ENCODE measurements at places on chromosomes 3 and 15. TPM values are rescaled to one million over a fixed set of nuclear protein-coding genes. Genes with fewer than 3 reads are reported as not detected.
A peak's percentile ranks its signal among the peaks of the same experiment; 100 is the strongest.

CEP70 gene
- total RNA-seq, result 36.5 TPM

AMIGO3 gene
- total RNA-seq, result 1.7 TPM

FAM107A gene
- total RNA-seq, result 35.7 TPM

ACSBG1 gene
- total RNA-seq, result 2.5 TPM

DNA sequence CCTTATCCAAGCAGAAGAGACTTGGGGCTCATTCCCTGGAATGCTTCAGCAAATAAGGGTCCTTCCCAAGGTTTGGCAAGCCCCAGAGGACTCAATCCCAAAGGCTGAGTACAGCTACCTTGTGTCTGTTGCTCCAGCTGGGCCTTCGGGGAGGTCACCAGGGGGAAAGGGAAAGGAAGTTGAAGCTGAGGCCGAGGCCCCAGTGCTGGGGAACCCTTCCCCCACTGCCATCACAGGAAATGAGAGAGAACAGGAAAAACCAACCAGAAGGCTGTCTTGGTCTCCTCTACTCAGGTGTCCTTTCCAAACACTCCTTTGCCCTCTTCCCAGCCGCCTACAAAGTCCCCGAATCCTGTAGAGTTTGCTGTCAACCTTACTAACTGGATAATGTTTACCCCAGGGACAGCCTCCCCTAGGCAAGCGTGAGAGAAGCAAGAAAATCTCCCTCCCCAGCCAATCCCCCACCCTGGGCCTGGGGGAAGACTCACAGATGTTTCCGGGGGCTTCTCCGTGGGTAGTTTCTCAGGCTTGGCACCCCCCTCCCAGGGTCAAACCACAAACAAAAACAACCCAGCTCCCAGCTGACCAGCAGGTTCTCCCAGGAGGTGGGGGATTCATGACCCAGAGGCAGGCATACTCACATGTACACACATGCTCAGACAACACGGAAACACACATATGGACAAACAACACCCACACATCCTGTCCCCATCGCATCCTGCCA is 5.5 kb downstream of the CSRNP1 start:
- peak overlapping the region; percentile 29 for H3K4me3 ChIP-seq
- peaks cover 76% of the 10 kb centered on the region for H3K4me1 ChIP-seq
- DNase-seq, result no peak
- peak overlapping the region; percentile 100 for H3K27ac ChIP-seq

- no peak overlapping the region for H3K4me3 ChIP-seq
- no peaks in the 10 kb centered on the region for H3K36me3 ChIP-seq
- no peak overlapping the region for H3K27ac ChIP-seq
- no peaks in the 10 kb centered on the region for H3K27me3 ChIP-seq
- DNase-seq, result no peak
These were observed 233.8 kb downstream of the NTRK3 start for GRCh38 chr15:88022716-88023115.

DNA sequence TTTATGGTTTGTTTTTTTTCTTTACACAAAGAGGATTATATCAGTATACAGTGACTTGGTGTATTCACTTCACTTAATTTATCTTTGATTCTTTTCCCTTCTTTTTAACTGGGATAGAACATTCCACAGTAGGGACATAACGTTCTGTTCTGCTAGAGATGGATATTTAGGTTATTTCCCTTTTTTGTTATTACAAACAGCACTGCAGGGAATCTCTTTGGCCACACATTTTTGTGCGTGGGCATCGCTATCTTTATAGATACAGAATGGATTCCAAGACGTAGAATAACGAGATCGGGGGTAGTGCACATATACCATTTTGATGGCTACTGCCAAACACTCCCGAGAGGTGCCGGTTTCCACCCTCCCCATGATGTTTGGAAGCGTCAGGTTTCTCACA is 44.8 kb downstream of the PXYLP1 start:
- no peak overlapping the region for H3K27ac ChIP-seq
- no peaks in the 10 kb centered on the region for H3K27me3 ChIP-seq
- peaks cover 4% of the 10 kb centered on the region for H3K36me3 ChIP-seq
- H3K4me1 ChIP-seq, result peaks cover 23% of the 10 kb centered on the region

DNA sequence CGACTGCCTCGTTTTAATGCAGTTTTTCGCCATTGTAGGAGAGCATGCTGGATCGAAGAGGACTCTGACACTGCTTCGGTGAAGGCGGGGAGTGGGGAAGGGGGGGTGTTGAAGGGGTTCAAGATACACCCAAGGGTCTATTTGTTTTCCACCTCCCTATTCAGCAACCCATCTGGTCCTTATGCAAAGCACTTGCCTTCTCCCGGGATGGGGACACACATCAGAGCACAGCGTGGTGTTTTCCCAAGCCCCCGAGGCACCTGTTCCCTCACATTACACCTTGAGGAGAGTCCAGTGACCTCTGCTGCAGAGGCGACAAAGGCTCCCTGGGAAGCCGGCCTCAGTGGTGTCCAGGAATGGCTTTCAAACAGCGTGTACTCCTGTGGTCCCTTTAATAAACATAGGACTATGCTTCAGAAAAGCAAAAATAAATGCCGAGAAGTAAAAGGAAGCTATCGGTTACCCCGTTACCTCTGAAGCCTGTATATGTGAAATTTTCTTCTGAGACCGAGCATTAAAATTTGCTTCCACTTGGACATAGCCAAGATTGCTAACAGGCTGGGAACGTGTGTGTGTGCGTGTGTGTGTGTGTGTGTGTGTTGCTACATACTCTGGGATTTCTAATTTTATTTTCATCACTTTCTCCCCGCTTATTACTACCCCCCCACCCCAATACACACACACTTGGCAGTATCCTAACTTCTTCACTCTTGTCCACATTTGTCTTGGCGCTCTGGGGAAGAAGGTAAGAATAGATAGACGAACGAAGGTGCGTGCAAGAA is 53.2 kb downstream of the CCDC54 start:
- DNase-seq, result no peak
- H3K27me3 ChIP-seq, result no peaks in the 10 kb centered on the region
- H3K4me3 ChIP-seq, result peak overlapping the region; percentile 80
- H3K36me3 ChIP-seq, result no peaks in the 10 kb centered on the region
- H3K27ac ChIP-seq, result peak overlapping the region; percentile 97
- peaks cover 26% of the 10 kb centered on the region for H3K4me1 ChIP-seq

DNA sequence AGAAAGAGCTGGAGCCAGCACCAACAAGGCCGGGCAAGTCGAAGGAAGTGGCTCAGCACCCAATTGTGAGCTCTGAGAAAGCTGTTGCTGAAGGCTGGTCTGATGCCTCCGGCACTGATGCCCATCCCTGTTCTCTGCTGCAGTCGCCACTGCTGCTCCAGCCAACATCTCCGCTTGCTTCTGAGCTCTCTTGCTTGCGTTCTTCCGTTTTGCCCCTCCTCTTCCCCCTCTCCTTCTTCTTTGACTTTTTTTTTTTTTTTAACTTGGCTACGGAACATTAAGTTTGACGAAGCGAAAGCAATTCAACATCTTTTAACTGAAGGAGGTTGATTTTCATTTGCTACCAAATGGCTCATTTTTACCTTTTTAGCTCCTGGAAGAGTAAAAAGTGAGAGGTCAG is 442.9 kb downstream of the MCTP2 start:
- H3K36me3 ChIP-seq, result no peaks in the 10 kb centered on the region
- H3K27ac ChIP-seq, result no peak overlapping the region
- H3K27me3 ChIP-seq, result no peaks in the 10 kb centered on the region
- DNase-seq, result no peak
- H3K4me1 ChIP-seq, result no peaks in the 10 kb centered on the region
- no peak overlapping the region for H3K4me3 ChIP-seq

All from esophagus muscularis mucosa (tissue), 4 donors.